ENCODE measurements at places on chromosomes 7 and 10. TPM values are rescaled to one million over a fixed set of nuclear protein-coding genes. Genes with fewer than 3 reads are reported as not detected.

Gene PIK3AP1
- 35.7 TPM for total RNA-seq

Gene C7orf33
- total RNA-seq = not detected

DNA sequence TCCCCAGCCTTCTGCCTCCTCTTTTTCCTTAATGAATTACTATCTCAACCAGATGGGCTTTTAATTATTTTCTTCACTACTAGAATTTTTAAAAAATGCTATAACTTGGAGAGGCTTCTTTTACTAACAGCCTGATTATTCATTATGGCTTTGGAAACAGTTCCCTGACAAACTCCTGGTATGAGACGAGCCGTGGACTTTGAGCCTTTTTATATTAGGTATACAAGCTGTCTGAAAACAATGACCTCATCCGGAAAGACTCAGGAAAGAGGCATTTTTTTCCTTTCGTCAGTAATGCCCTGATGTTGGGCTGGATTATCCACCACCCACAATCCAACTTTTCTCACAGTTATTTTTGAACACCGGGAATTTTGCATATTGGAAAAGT is 26.7 kb upstream of the ABLIM1 start:
- no peak for DNase-seq

GRCh38 chr7:81268551-81268950 is 349.7 kb upstream of the SEMA3C start:
- DNase-seq = no peak

Measured in left lobe of liver (tissue), 2 donors.